ENCODE measurements at places on chromosomes 1 and 21. TPM values are rescaled to one million over a fixed set of nuclear protein-coding genes. Genes with fewer than 3 reads are reported as not detected.

Gene FHL3
- 5.1 TPM for total RNA-seq

Gene RGS1
- total RNA-seq: 5.3 TPM

DNA sequence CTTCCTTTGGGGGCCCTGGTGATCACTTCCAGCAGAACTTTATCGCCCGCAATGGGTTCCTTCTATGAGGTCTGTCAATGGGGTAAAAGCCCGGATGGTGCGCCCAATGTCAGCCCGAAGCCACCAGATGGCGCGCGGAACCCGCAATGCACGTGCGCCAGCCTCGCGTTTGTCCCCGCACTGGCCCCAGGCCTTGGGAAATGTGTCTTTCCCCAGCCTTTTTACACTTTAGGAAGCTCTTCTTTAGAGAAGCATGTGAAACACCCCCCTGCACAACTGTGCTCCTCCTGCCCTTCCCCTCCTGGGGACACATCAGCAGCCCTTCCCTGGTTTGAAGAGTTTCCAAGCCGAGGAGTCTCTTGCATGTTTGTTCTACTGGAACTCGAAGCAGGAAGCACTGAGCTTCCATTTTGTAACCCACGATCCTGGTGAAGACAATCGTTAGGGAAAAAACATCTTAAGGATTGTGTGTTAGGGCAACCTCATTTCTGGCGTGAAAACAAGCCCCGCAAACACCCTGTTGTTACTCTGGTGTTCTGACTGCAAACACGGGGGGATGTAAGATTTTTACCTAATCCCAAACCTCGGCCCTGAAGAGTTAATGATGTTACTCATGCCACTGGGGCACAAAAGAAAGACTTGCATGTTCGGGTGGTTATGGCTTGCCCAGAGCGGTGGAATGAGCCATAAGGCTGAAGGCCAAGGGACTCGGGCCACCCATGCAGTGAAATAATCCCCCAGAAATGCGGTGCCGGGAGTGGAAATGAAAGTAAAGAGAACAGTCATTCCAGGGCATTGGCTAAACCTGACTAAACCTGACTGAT is 20.4 kb upstream of the TARBP1 start:
- DNase-seq: peak; percentile 95

- no peak for DNase-seq
These were observed 64.7 kb upstream of the LPGAT1 start for GRCh38 chr1:211895126-211895759.

- no peak for DNase-seq
These were observed 8.0 kb downstream of the CCDC17 start for GRCh38 chr1:45615885-45616284.

DNA sequence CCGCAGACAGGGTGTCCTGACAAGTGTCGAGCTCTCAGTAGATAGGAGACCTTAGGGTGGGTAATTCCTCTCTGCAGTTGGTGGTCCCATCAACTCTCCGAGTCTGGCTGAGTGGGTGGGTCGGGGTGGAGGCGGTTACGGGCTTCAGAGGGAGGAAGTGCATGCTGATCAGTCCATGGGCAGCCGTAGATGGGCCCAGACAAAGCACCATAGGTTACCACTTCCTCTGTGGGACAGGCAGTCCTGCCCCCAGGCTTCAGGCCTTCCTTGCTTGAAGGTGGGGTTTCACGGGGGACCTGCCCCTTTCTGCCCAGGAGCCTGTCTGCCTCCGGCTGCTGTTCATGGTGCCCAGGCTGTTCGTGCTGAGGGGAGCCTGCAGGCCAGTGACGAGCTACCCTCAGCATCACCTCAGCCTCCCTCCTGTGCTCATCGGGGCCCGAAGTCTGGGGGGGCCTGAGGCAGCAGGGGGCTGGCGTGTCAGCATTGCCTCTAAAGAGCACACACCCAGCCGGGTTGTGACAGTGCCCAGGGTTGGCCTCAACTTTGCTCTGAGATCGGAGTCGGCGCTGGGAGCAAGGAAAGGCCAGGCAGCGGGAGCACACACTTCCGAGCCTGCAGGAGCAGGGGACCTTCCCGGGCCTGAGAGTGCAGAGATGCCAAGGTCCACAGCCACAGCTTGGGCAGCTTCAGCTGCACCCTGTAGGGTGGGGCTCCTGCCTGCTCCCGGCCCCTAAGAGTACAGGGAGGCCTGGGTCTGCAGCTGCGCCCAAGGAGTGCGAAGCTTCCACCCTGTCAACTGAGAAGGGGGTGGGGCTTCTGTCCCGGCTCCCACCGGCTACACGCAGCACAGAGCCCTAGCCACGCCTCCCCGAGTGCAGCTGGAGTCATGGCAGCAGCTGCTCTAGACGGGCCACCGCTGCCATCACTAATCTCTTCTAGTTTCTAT is 225.4 kb upstream of the NRIP1 start:
- DNase-seq: peak; percentile 82

Gene REG4
- total RNA-seq: 135 TPM

- no peak for DNase-seq
These were observed 58.8 kb upstream of the MAP1LC3C start for GRCh38 chr1:242057745-242058115.

Gene CYYR1
- total RNA-seq: 4.1 TPM

Gene JAM2
- total RNA-seq: 6.8 TPM

All from Peyer's patch (tissue), 4 donors.